ENCODE measurements at places on chromosomes 3 and 15. TPM values are rescaled to one million over a fixed set of nuclear protein-coding genes. Genes with fewer than 3 reads are reported as not detected.

DNA sequence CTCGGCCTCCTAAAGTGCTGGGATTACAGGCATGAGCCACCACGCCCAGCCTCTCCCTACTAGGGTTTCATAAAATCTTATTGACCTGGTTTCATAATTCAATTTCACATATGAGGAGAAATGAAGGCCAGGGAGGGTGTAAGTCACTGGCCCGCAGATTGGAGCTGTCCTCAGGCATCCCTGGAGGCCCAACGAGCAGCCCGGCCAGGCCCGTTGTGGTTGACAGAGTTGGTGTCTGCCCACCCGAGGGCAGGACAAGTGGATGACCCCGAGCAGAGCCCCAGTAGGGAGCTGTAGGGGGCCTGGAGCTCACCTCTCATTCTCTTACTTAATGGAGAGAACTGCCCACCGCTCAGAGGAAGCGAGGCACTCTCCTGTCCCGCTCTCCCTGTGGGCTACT lies 78.9 kb downstream of the CPN2 start:
- DNase-seq, result no peak
- no peaks in the 10 kb centered on the region for H3K27me3 ChIP-seq
- no peaks in the 10 kb centered on the region for H3K4me1 ChIP-seq

Gene NANOGP8
- total RNA-seq, result not detected

DNA sequence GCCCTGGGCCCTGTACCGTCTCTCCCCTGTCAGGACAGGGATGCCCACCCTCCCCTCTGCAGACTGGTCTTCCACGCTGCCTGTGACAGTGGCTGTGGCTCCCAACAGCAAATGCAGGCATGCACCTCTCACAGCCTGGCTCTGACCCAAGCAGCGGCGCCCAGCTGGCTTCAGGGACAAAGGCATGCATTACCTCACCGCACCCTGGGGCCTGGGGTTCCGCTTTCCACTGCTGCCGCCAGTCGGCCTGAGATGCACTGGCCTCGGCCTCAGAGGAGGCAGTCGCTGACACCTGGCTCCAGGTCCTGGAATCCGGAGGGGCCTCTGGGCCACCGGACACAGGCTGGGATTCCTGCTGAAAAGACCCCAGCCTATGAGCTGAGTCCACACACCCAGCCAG lies 70.3 kb downstream of the SCN5A start:
- DNase-seq, result no peak
- H3K4me3 ChIP-seq, result no peak overlapping the region
- no peaks in the 10 kb centered on the region for H3K4me1 ChIP-seq
- H3K27ac ChIP-seq, result no peak overlapping the region

DNA sequence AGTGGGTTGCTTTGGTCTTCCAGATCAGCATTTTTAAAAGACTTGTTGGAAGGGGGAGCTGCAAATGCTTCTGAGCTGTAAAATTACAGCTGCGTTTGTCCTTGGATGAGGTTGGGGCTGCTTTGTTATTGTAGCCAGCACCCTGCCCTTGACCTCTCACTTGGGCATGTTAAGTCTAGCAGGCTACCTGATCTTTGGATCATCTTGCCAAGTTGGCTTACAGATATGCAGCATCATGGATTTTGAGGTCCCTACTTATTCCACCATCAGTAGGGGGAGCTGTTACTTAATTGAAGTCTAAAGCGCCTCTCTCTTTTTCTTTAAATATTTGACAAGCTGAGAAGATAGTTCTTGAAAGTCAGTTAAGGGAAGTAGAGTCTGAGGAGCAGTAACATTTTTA lies 793.0 kb downstream of the MCTP2 start:
- no peak overlapping the region for H3K4me3 ChIP-seq
- no peak overlapping the region for H3K27ac ChIP-seq
- no peaks in the 10 kb centered on the region for H3K27me3 ChIP-seq

DNA sequence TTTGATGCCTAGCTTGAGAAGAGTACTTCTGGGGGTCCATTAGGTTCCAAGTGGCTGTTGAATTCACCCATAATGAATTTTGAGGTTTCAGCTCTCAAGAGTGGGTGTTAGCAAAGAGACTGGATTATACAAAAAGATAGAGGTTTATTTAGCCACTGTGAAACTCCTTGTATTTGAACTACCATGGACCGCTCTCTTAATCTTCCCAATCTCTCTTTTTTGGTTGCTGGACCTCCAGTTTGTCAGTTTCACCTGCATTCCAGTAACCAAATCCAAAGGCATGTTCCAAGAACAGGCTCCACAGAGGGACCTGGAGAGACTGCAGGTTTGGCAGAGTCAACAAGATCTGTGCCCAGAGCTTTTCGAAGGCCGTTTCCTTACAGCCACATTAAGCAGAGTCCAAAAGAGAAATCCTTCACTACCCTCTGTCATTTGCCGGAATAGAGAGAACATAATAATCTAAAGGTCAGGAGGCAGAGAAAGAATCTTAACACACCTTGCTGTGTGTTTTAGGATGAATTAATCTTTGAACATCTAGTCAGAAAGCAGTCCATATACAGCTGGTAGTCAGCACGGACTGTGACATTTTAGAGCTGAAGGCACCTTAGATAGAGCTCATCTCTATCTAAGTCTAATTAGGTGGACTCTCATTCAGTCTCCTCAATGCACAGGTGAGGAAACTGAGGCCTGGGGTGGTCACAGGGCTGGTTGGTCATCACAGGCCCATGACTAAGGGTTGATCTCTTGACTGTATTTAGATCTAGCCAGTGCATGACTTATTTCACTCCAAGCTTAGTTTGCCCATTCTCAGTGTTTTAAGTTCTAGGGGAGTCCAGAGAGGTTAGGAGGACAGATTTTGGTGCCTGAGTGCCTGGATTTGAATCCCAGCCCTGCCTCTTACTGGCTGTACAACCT lies 1.3 kb downstream of the ABHD2 start:
- H3K4me3 ChIP-seq, result peak overlapping the region; percentile 73
- peaks cover 14% of the 10 kb centered on the region for H3K36me3 ChIP-seq
- H3K27me3 ChIP-seq, result no peaks in the 10 kb centered on the region
- no peak overlapping the region for H3K27ac ChIP-seq
- H3K4me1 ChIP-seq, result peaks cover 30% of the 10 kb centered on the region

DNA sequence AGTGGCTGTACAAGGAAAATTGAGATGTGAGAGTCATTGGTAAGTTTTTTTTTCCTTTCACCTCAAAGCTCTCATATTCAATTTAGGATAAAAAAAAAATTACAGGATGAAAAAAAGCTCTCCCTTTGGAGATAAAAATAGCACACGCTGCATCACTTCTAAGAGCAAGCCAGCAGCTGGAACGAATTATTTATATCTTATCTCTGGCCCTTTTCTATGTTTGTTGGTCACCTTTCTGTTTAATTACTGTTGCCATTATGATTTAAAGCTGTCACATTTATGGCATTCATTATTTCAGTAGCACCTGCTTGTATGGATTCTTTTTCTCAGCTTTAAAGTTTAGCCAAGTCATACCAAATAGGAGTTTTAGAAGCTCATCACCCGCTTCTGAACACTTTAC lies 171.6 kb upstream of the PDZRN3 start:
- no peak overlapping the region for H3K27ac ChIP-seq
- no peak for DNase-seq
- no peak overlapping the region for H3K4me3 ChIP-seq
- no peaks in the 10 kb centered on the region for H3K27me3 ChIP-seq

Gene SLC9C1
- total RNA-seq, result not detected

Gene CAPN3
- total RNA-seq, result 0.11 TPM

Gene LNP1
- 4.1 TPM for total RNA-seq

DNA sequence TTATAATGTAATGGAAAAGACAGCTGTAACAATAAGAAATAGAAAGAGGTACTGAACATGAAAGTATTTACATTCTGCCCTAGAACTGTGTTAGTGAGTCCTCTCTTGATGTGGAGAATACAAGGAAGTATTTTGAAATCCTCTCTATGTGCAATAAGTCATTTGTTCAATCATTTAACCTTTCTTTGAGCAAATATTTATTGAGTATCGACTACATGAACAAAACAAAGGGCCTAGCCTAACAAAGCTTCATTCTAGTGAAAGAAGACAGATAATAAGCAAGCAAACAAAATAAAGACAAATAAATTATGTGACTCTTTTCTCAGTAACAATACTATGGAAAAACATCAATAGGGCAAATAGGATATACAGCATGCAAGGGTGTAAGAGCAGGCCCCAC lies 354.9 kb upstream of the ATP11B start:
- DNase-seq, result no peak
- H3K36me3 ChIP-seq, result no peaks in the 10 kb centered on the region
- H3K4me3 ChIP-seq, result no peak overlapping the region
- no peak overlapping the region for H3K27ac ChIP-seq
- no peaks in the 10 kb centered on the region for H3K4me1 ChIP-seq

DNA sequence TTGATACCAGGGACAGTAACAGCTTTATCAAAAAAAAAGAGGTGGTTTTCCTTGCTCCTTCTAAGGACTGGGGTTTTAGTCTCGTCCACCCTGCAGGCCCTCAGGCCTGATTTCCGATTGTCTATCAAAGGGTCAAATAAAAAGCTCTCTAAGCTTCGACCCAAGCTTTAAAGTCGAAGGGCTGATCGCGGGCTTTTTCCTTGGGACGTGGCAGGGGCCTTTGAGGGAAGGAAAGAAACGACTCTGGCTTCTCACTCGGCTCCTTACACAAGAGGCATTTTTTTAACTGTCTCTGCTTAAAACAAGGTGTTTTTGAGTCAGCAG lies 354 bp upstream of the KLHL24 start:
- DNase-seq, result peak; percentile 7
- no peaks in the 10 kb centered on the region for H3K36me3 ChIP-seq
- peak overlapping the region; percentile 62 for H3K4me3 ChIP-seq
- peak overlapping the region; percentile 41 for H3K27ac ChIP-seq
- H3K27me3 ChIP-seq, result no peaks in the 10 kb centered on the region
- peaks cover 6% of the 10 kb centered on the region for H3K4me1 ChIP-seq

DNA sequence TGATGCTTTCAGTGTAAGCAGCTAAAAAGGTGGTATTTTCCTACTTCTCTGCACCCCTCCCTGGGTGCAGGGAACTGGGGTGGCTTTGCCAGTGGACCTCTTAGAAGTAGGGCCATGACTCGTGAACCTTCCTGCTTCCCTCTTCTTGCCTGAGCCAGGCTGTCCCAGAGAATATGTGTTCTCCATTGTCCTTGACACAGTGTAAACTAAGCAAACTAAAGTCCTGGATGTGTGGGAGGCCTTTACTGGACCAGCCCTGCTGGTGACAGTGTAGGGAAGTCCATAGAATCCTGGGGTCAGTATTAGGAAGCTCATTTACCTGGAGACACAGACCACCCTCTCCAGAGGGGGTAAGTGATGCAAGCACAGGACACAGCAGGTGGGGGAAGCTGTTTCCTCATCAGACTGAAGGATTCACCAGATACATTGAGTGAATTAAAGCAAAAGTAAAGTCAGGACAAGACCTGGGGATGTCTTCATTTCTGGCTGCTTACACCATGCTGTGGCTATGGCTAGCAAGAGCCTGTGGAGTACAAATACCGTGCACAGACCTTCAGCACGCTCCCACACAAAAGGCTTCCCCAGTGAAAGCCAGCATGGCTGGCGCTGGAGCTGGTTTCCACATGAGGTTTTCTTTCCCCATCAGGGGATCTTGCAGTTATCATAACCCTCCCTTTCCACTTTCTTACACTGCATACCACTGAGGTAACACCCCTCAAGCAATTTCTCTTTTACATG lies 64.8 kb upstream of the LPP start:
- H3K27me3 ChIP-seq, result no peaks in the 10 kb centered on the region
- no peak overlapping the region for H3K27ac ChIP-seq
- no peak overlapping the region for H3K4me3 ChIP-seq
- no peak for DNase-seq

Gene PPP2R3A
- total RNA-seq, result 13.0 TPM
